ENCODE measurements at places on chromosomes 5 and 9.

- no peak overlapping the region for H3K4me3 ChIP-seq
- H3K4me1 ChIP-seq: peaks cover 22% of the 10 kb centered on the region
- DNase-seq: no peak
- no peak overlapping the region for H3K27ac ChIP-seq
- H3K36me3 ChIP-seq: no peaks in the 10 kb centered on the region
- peaks cover 26% of the 10 kb centered on the region for H3K27me3 ChIP-seq
Measured at GRCh38 chr5:177083357-177083756, 3.4 kb upstream of the FGFR4 start.

GRCh38 chr9:132004323-132004722 is 75.3 kb downstream of the MED27 start:
- peak overlapping the region; percentile 66 for H3K27ac ChIP-seq
- peaks cover 26% of the 10 kb centered on the region for H3K4me1 ChIP-seq
- peaks cover 40% of the 10 kb centered on the region for H3K36me3 ChIP-seq
- no peak for DNase-seq
- H3K27me3 ChIP-seq: no peaks in the 10 kb centered on the region
- H3K4me3 ChIP-seq: no peak overlapping the region

DNA sequence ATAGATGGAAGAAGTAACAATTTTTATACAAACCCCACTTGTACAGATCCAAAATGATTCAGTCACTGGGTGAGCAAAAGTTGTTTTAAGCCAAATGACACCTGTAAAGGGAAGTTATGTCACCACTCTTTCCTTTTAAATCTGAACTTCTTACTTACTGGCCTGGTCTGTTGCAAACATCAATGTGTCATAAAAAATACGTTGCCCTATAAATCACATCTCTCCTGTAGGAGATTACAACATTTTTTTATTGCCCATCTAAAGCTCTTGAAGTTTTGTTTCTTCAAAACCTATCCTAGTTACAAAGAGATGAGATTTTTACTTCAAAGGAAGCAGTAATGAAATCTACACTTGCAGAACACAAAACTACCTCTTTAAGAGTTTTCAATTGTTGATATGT is 1087.8 kb upstream of the DMAC1 start:
- H3K36me3 ChIP-seq: no peaks in the 10 kb centered on the region
- H3K27me3 ChIP-seq: no peaks in the 10 kb centered on the region
- no peaks in the 10 kb centered on the region for H3K4me1 ChIP-seq
- H3K27ac ChIP-seq: no peak overlapping the region

DNA sequence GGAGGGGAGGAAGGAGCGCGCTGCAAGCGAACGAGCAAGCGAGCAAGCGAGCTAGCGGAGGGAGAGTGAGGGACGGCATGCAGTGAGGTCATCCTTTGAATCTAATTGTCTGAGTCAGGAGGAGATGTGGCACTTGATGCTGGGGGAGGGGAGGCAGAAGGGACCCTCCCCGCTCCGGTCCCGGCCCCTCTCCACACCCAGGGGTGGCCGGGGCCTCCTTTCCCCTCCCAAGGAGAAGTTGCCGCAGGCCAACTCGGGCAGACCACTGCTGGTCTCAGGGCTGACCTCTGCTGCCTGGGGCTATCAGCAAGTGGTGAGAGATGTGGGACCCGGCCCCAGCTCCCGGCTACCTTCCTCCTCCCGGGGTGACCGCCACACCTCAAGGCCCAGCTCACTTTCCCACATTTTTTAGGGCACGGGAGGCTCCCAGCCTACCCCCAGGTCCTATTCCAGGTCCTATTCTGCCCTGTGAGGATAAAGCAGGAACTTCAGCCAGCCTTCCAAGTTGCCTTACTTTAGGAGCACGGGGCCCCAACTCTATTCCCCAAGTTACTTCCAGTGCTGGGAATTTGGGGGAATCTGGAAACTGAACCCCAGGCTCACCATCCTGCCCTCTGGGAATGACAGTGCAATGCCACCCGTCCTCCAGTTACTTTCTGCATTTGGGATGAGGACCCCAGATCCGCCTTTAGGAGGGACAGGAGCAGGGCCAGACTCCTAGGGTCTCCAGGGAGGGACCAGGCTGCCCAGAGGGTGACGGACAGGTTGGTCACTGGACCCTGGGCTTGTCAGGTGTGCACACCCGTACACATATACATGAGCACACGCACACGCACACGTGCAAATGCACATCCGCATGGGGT is 11.1 kb downstream of the CNTFR start:
- peaks cover 9% of the 10 kb centered on the region for H3K4me1 ChIP-seq
- H3K36me3 ChIP-seq: no peaks in the 10 kb centered on the region
- peaks cover 89% of the 10 kb centered on the region for H3K27me3 ChIP-seq
- no peak overlapping the region for H3K4me3 ChIP-seq
- no peak for DNase-seq

- no peak overlapping the region for H3K4me3 ChIP-seq
- peaks cover 19% of the 10 kb centered on the region for H3K27me3 ChIP-seq
- no peak overlapping the region for H3K27ac ChIP-seq
- H3K36me3 ChIP-seq: no peaks in the 10 kb centered on the region
- DNase-seq: no peak
- peaks cover 27% of the 10 kb centered on the region for H3K4me1 ChIP-seq
Measured at GRCh38 chr9:74630228-74630627, 133.1 kb downstream of the RORB start.

- peaks cover 10% of the 10 kb centered on the region for H3K27me3 ChIP-seq
- H3K36me3 ChIP-seq: no peaks in the 10 kb centered on the region
- H3K4me3 ChIP-seq: no peak overlapping the region
- DNase-seq: no peak
Measured at GRCh38 chr5:88540471-88541115, 271.9 kb upstream of the TMEM161B start.

DNA sequence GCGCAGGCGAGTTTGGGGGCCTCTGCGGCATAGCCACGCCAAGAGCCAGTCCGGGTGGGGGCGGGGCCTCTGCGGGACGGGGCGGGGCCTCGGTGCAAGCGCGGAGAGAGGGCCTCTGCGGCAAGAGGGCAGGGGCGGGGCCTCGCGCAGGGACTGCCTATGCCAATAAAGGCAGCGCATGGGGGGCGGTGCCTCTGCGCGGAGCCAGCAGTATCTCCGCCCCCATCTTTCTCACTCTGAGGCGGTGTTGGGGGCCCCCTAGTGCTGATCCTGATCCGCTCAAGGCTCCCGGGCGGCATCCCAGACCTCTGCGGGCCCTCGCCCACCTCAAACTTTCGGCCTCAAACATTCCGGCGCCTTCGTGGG is 9.2 kb upstream of the GPRIN1 start:
- H3K36me3 ChIP-seq: peaks cover 6% of the 10 kb centered on the region
- DNase-seq: peak; percentile 51
- H3K4me1 ChIP-seq: peaks cover 9% of the 10 kb centered on the region

DNA sequence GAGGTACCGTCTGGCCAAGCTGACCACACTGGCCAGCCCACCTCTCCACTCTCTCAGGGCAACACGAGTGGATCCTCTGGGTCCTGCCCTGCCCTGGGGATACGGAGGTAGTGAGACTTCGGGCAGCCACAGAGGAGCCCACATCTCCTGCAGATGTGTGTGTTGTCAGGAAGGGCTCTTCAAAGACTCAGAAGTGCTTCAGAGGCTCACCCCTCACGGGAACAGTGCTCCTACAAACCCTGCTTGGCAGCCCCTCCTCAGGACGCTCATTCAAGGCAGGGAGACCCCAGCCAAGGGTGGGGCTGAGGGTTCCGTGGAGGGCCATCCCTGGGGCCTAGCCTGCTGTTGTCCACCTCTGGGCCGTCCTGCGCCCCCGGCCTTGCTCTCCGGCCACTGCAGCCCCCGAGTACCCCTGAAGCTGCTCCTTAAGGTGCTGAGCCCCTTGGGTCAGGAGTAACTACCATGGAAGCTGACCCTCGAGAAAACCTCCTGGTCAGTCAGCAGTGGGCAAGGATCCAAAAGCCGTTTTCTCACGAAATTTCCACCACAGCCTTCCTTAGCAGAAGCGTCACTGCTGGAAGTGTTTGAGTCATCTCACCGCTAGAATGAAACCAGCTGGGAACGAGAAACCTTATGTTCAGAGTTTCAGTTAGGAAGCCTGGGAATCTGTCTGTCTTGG is 23.2 kb upstream of the LRRC14B start:
- no peak overlapping the region for H3K4me3 ChIP-seq
- no peaks in the 10 kb centered on the region for H3K4me1 ChIP-seq
- DNase-seq: no peak

- H3K36me3 ChIP-seq: no peaks in the 10 kb centered on the region
- H3K4me3 ChIP-seq: no peak overlapping the region
- DNase-seq: no peak
- H3K27me3 ChIP-seq: peaks cover 33% of the 10 kb centered on the region
- no peaks in the 10 kb centered on the region for H3K4me1 ChIP-seq
- H3K27ac ChIP-seq: no peak overlapping the region
Measured at GRCh38 chr5:77832938-77833337, 56.8 kb upstream of the TBCA start.

DNA sequence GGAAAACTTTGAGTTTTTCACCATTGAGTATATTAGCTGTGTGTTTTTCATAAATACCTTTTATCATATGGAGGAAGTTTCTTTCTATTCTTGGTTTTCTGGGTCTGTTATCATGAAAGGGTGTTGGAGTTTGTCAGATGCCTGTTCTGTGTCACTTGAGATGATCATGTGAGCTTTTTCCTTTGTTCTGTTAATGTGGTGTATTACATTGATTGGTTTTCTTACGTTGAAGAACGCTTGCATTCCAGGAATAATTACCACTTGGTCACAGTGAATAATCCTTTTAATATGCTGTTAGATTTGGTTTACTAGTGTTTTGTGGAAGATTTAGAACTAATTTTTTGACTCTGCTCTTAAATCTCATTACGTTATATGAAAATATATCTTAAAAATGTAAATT is 7.8 kb downstream of the PLEKHG4B start:
- H3K4me1 ChIP-seq: no peaks in the 10 kb centered on the region
- no peak overlapping the region for H3K27ac ChIP-seq
- no peak overlapping the region for H3K4me3 ChIP-seq
- peaks cover 36% of the 10 kb centered on the region for H3K27me3 ChIP-seq
- DNase-seq: no peak

DNA sequence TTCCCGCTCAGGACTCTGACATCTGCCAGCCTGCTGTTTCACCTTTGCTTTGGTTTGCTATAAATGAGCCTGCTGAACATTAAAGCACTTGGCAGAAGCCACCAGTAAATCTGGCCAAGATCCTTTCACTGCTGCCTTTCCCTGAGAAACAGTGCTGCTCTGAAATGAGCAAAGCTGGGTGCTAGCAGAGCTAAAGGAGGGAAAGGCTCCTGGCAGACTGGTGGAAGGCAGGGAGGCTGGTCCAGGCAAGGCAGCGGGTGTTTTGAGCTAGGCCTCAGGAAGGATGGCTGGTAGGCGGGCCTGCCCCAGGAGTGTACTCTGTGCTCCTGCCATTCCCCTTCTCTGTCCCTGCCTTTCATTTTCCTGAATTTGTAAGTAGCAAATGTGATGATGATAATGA is 52.5 kb upstream of the PTGS1 start:
- H3K27ac ChIP-seq: no peak overlapping the region
- no peak overlapping the region for H3K4me3 ChIP-seq
- no peak for DNase-seq
- H3K4me1 ChIP-seq: peaks cover 14% of the 10 kb centered on the region

- no peaks in the 10 kb centered on the region for H3K36me3 ChIP-seq
- no peak overlapping the region for H3K4me3 ChIP-seq
- H3K27ac ChIP-seq: no peak overlapping the region
- DNase-seq: no peak
Measured at GRCh38 chr5:60453186-60453976, 246.6 kb downstream of the DEPDC1B start.

GRCh38 chr5:17282283-17283120 is 65.1 kb downstream of the BASP1 start:
- peak; percentile 78 for DNase-seq
- H3K27me3 ChIP-seq: no peaks in the 10 kb centered on the region
- peak overlapping the region; percentile 91 for H3K27ac ChIP-seq
- peak overlapping the region; percentile 40 for H3K4me3 ChIP-seq

- H3K4me3 ChIP-seq: no peak overlapping the region
- H3K27me3 ChIP-seq: no peaks in the 10 kb centered on the region
- H3K36me3 ChIP-seq: no peaks in the 10 kb centered on the region
Measured at GRCh38 chr5:146622391-146622790, 106.4 kb upstream of the GPR151 start.

DNA sequence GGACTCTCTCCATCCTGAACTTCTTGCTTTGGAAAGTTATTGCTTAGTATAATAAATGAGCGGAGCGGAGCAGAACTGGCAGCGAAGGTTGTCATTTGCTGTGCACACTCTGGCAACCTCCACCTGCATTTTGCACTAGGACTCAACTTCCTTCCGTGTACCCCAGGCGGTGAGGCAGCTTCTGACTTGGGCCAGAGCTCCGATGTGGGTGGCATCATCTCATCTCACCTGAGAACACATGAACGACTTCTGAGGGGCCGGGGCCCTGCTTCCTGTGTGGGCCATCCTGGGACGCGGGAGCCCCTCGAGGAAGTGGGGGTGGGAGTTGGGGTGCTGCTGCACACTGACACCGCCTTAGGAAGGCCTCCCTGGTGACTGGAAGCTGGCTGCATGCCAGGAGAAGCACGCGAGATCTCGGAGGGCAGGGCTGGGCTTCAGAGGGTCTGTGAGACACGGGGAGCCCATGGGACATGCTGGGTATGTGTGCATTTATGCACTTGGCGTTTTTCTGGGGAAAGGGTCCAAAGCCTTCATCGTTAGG is 56.5 kb upstream of the COL5A1 start:
- no peak overlapping the region for H3K27ac ChIP-seq
- no peaks in the 10 kb centered on the region for H3K4me1 ChIP-seq
- H3K27me3 ChIP-seq: peaks cover 5% of the 10 kb centered on the region

GRCh38 chr5:35828082-35828598 is 28.6 kb upstream of the IL7R start:
- no peak for DNase-seq
- no peaks in the 10 kb centered on the region for H3K27me3 ChIP-seq
- peaks cover 6% of the 10 kb centered on the region for H3K4me1 ChIP-seq
- H3K27ac ChIP-seq: peak overlapping the region; percentile 67
- H3K36me3 ChIP-seq: no peaks in the 10 kb centered on the region

DNA sequence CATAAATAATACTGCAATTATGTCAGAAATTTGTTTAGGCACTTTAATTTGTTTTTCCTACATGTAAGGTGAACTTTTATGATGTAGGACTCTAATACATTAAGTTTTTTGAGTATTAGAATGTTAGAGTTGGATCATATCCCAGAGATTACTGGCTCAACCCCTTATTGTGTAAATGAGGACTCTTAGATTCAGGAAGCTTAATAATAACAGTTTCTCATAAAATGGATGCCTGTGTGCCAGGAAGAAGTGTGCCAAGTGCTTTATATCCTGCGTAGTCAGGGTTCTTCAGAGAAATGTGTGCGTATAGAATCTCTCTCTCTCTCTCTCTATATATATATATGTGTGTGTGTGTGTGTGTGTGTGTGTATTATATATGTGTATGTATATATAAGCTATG is 388.5 kb downstream of the CAAP1 start:
- no peaks in the 10 kb centered on the region for H3K36me3 ChIP-seq
- H3K27me3 ChIP-seq: no peaks in the 10 kb centered on the region
- no peaks in the 10 kb centered on the region for H3K4me1 ChIP-seq
- H3K4me3 ChIP-seq: no peak overlapping the region
- no peak for DNase-seq

- no peak for DNase-seq
- peaks cover 84% of the 10 kb centered on the region for H3K27me3 ChIP-seq
- no peak overlapping the region for H3K27ac ChIP-seq
- peaks cover 4% of the 10 kb centered on the region for H3K4me1 ChIP-seq
- no peak overlapping the region for H3K4me3 ChIP-seq
- peaks cover 6% of the 10 kb centered on the region for H3K36me3 ChIP-seq
Measured at GRCh38 chr9:132575005-132575609, 7.3 kb upstream of the BARHL1 start.

All from stimulated activated naive B cell treated with anti-CD40 and anti-IgM and Interleukin-4, amounts not matched to agents 10 μg/mL and 1 μg/mL and 100 μg/mL, for 72 hours (primary cell).